H1 (cell line): ENCODE measurements at places on chromosomes 1 and 21. TPM values are rescaled to one million over a fixed set of nuclear protein-coding genes. Genes with fewer than 3 reads are reported as not detected.

GRCh38 chr1:16191916-16192546, 20.4 kb downstream of the ARHGEF19 start:
- no peaks in the 10 kb centered on the region for H3K27me3 ChIP-seq
- H3K4me3 ChIP-seq = no peak overlapping the region
- DNase-seq = no peak

Gene AMY1B
- total RNA-seq = not detected in 2 replicates

DNA sequence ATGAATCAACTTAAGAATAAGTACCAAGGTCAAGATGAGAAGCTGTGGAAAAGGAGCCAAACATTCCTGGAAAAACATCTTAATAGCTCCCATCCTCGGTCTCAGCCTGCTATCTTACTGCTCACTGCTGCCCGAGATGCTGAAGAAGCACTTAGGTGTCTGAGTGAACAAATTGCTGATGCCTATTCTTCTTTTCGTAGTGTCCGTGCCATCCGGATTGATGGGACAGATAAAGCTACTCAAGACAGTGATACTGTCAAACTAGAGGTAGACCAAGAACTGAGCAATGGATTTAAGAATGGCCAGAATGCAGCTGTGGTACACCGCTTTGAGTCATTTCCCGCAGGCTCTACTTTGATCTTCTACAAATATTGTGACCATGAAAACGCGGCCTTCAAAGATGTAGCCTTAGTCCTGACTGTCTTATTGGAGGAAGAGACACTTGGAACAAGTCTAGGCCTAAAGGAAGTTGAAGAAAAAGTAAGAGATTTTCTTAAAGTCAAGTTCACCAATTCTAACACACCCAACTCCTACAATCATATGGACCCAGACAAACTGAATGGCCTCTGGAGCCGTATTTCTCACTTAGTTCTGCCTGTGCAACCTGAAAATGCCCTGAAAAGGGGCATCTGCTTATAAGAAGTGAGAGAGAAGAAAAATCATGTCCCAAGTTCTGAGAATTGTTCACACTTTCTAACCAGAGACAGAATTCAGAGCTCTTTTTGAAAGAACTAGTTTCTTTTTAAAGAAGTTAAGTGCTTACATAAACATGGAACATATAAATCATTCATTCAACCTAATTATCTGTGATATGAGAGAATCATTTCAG, 35.7 kb downstream of the TOR1AIP1 start:
- H3K27me3 ChIP-seq = no peaks in the 10 kb centered on the region
- peaks cover 12% of the 10 kb centered on the region; the same call in 1 of the 2 replicates for H3K36me3 ChIP-seq
- no peak overlapping the region for H3K27ac ChIP-seq
- H3K4me3 ChIP-seq = no peak overlapping the region
- no peak for DNase-seq

GRCh38 chr1:211348547-211348946, 21.9 kb downstream of the TRAF5 start:
- no peaks in the 10 kb centered on the region; the same call in none of the 2 replicates for H3K36me3 ChIP-seq
- no peaks in the 10 kb centered on the region for H3K27me3 ChIP-seq
- no peak overlapping the region for H3K4me3 ChIP-seq
- H3K4me1 ChIP-seq = peaks cover 6% of the 10 kb centered on the region

Gene FRRS1
- total RNA-seq = 5.6 and 6.5 TPM in 2 replicates

DNA sequence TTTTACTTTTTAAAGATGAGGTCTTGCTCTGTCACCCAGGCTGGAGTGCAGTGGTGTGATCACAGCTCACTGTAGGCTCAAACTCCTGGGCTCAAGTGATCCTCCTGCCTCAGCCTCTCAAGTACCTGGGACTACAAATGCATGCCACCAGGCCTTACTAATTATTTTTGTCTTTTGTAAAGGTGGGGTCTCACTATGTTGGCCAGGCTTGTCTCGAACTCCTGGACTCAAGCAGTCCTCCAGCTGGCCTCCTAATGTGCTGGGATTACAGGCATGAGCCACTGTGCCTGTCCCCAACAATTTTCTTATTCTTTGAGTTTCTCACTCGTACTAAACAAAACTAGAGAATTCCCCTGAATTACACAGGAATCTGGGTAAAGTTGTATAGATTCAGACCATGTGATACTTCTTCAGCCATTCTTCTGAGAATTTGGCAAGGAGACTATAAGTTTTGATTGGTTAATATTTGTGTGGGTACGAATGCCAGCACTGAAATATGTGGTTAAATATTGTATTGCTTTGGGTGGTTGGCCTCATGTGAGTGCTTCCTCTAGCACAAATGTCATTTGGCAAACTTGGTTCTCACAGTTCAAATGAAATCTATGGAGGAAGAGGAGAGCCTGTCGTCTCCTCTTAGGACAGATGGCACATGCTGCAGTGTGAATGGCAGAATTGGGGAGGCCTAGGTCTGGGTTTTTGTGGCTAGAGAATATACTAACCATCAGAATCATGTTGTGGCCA, 104.9 kb downstream of the RUNX1 start:
- H3K4me3 ChIP-seq = no peak overlapping the region
- no peak overlapping the region for H3K27ac ChIP-seq
- no peaks in the 10 kb centered on the region for H3K27me3 ChIP-seq
- no peak for DNase-seq

DNA sequence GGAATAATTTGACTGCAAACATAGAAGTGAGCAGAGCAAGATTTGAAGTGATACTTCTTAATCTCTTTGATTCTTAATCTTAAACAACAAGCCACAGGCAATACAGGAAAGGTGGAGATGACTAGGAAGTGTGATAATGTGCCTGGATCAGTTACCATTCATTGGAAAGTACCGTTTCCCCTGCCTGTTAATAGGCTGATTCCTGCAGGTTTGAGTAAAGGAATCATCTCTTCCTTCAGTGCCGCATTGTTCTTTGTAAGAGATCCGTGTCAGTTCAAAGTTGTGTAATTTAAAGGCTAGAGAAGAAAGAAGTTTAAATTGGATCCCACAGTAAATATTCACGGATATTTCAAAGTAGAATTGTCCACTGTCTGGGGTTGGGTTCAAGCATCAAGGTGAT, 43.5 kb upstream of the BCL10 start:
- H3K27me3 ChIP-seq = no peaks in the 10 kb centered on the region
- no peak for DNase-seq
- H3K4me1 ChIP-seq = no peaks in the 10 kb centered on the region

GRCh38 chr1:96524100-96524499, 197.5 kb upstream of the PTBP2 start:
- no peaks in the 10 kb centered on the region for H3K27me3 ChIP-seq
- DNase-seq = no peak
- H3K4me1 ChIP-seq = peaks cover 12% of the 10 kb centered on the region
- H3K4me3 ChIP-seq = no peak overlapping the region
- no peak overlapping the region for H3K27ac ChIP-seq
